Sigmoid colon (tissue), 7 donors: ENCODE measurements at places on chromosomes 12 and 14. TPM values are rescaled to one million over a fixed set of nuclear protein-coding genes. Genes with fewer than 3 reads are reported as not detected.

Gene KRT81
- total RNA-seq, result not detected

- no peaks in the 10 kb centered on the region for H3K27me3 ChIP-seq
- H3K36me3 ChIP-seq, result peaks cover 7% of the 10 kb centered on the region
- no peak for DNase-seq
- no peak overlapping the region for H3K27ac ChIP-seq
- no peak overlapping the region for H3K4me3 ChIP-seq
Measured at GRCh38 chr12:13062669-13063068, 18.5 kb downstream of the FAM234B start.

DNA sequence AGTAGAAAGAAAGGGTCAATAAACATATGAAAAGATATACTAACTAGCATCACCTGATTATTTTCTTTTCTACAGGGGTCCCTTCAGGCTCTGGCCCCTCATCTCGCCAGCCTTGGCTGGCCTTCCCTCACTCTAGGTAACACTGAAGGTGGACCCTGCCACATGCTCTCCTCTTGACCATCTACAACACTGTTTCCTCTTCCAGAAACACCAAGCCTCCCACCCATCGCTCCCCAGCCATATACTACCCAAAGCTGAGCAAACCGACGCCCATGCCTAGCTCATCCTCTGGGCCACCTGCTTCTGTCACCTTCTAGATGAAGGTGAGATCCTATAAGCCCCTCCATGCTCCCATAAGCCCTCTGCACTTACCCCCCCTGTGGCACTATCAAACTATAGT lies 14.8 kb downstream of the ANAPC5 start:
- H3K27me3 ChIP-seq, result no peaks in the 10 kb centered on the region
- peaks cover 36% of the 10 kb centered on the region for H3K36me3 ChIP-seq
- H3K4me1 ChIP-seq, result no peaks in the 10 kb centered on the region

Gene TMEM253
- total RNA-seq, result not detected

Gene CCDC88C
- 3.9 TPM for total RNA-seq

GRCh38 chr14:37203423-37203822 lies 5.7 kb downstream of the MIPOL1 start:
- H3K27me3 ChIP-seq, result no peaks in the 10 kb centered on the region
- no peak overlapping the region for H3K4me3 ChIP-seq
- H3K36me3 ChIP-seq, result no peaks in the 10 kb centered on the region
- peaks cover 5% of the 10 kb centered on the region for H3K4me1 ChIP-seq
- DNase-seq, result no peak
